ENCODE measurements at places on chromosomes 7 and 10. TPM values are rescaled to one million over a fixed set of nuclear protein-coding genes. Genes with fewer than 3 reads are reported as not detected.

ZNF789 gene
- 13.3 TPM for total RNA-seq

OR6B1 gene
- total RNA-seq: not detected

ADARB2 gene
- total RNA-seq: 0.10 TPM

BAZ1B gene
- total RNA-seq: 43.1 TPM

MOSPD3 gene
- total RNA-seq: 5.8 TPM

C10orf105 gene
- total RNA-seq: under 0.01 TPM

DEPP1 gene
- 29.6 TPM for total RNA-seq

ZNF425 gene
- total RNA-seq: 2.4 TPM

TWNK gene
- total RNA-seq: 4.1 TPM

SPDYE11 gene
- 0.10 TPM for total RNA-seq

HABP2 gene
- not detected for total RNA-seq

FAM241B gene
- 1.7 TPM for total RNA-seq

PALD1 gene
- 8.6 TPM for total RNA-seq

NKX1-2 gene
- total RNA-seq: 0.20 TPM

DOCK4 gene
- 29.7 TPM for total RNA-seq

COBL gene
- total RNA-seq: 11.9 TPM

CCL24 gene
- total RNA-seq: 1.2 TPM

Data from skin of body (tissue), 3 donors.